Fibroblast of villous mesenchyme (primary cell): ENCODE measurements at places on chromosomes 16 and 17. TPM values are rescaled to one million over a fixed set of nuclear protein-coding genes. Genes with fewer than 3 reads are reported as not detected.

DNA sequence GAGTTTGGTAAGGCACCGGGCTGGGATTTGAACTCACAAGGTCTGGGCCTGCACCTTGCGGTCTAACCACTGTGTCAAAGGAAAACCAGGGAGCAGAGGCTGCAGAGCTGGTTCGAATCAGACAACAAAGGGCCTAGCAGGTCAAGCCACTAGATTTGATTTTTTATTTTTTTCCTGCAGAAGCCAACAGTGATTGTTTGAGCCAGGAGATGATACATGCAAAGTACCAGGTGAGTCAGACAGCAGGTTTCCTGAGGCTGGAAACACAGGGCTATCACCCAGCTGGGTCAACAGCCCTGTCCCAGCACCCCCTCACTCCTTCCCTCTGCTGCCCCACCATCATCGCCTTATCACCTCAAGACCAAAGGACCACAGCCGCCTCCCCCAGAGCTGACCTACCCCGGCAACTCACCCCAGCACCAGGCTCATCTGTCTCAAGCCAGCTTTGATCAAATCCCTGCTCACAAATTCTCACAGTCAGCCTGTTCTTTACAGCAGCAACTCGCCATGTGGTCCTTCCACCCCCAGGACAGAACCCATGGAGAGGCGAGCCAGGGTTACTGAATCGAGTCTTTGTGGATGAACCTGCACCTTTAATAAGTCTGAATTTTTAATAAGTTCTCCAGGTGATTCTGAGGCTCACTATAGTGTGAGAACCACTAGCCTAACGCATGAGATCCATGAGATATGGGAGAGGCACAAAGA is 13.0 kb upstream of the KRT19 start:
- no peak for DNase-seq

DNA sequence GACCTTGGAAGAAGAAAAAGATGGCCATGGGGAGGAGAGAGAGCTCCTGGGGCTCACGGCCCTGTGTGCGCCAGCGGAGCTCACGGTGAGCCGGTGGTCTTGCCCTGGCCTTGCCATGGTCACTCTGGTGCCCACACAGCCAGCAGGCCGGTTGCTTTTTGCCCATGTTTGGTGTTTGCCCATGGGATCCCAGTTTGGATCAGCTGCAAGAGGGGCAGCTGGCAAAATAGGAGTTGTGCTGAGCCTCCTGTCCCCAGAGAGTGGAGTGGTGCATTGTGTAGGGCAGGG is 1.6 kb downstream of the NHERF1 start:
- DNase-seq, result no peak

GRCh38 chr17:50346313-50347116 is 589 bp downstream of the XYLT2 start:
- DNase-seq, result peak; percentile 29

DNA sequence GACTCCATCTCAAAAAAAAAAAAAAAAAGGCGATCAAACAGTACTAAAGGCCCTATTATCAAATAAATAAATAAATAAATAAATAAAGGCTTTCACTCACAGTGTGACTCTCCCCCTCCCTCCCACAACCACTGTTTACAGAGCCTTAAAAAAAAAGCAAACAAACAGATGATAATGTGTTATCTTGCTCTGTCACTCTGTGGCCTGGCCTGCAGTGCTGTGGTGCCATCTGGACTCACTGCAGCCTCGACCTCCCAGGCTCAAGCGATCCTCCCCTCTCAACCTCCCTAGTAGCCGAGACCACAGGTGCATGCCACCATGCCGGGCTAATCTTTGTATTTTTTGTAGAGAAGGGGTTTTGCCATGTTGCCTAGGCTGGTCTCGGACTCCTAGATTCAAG is 8.1 kb upstream of the NAGLU start:
- DNase-seq, result no peak

GRCh38 chr17:71777048-71777640 is 343.7 kb upstream of the SOX9 start:
- peak; percentile 2 for DNase-seq

DNA sequence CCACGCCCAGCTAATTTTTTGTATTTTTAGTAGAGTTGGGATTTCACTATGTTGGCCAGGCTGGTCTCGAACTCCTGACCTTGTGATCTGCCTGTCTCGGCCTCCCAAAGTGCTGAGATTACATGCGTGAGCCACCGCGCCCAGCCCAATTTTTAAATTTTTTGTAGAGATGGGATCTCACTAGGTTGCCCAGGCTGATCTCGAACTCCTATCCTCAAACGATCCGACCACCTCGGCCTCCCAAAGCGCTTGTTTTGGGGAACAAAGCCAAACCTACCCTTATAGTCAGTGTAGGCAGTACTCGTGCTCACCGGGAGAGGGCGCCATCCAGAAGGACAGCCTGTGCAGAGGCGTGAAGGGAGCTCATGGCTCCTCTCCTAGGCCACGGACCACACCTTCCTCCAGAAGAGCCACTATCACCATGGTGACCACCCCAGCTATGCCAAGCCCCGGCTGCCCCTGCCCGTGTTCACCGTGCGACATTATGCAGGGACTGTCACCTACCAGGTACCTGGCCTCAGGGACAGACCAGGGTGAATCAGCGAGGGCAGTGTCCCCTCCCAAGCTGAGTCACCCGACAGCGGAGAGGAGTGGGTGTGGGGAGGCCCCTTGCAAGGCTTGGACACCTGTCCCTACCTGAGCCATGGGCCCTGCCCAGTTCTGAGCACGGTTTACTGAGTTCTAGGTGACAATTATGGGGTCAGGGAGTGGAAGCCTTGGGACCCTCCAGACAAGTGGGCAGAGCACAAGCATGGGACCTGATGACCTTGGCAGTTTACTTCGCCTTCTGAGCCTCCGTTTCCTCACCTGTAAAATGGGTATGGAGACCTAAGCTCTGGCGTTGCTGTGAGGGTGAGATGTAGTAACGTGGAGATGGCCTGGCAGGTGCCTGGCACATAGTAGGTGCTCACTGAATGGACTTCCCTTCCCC is 13.7 kb downstream of the MYO15B start:
- peak; percentile 29 for DNase-seq

DNA sequence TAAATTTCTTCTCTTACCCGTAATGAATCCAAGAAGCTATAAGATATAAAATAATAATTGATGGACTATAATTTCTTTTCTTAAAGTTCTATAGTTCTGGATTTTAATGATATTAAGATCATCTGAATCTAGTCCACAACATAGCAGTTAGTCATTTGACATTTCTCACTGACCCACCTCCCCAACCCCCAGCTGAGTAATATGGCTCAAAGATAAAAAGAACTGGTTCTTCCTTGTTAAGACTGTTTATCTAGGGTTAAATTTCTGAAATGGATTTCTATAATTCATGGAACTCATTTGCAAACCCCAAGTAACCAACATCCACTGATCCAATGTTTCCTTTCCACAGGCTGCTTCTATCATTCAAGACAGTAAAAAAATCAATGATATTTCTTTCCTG is 133.9 kb upstream of the SOX9 start:
- DNase-seq, result no peak

DNA sequence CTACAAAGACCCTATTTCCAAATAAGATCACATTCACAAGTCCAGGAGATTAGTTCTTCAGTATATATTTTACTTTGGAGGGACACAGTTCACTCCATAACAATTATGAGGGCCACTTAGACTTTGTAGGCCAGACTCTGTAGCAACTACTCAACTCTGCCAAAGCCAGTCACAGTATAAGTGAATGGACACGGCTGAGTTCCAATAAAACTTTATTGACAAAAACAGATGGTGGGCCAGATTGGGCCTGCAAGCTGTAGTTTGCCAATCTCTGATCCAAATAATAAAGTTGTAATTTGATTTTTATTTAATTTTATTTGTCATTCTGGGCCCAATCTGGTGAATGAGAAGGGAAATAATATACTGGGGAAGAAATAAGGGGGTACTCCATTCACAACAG is 101.1 kb downstream of the ZNF18 start:
- DNase-seq, result no peak

GRCh38 chr17:1087381-1088241 is 90.7 kb downstream of the TIMM22 start:
- DNase-seq, result no peak

GRCh38 chr16:90019543-90020259 is 445 bp upstream of the DBNDD1 start:
- peak; percentile 21 for DNase-seq

- DNase-seq, result no peak
These were observed 14.0 kb upstream of the BAIAP2 start for GRCh38 chr17:81020767-81021497.

KCNG4 gene
- not detected in 2 replicates for total RNA-seq

LLGL2 gene
- total RNA-seq, result 0.32 and 2.2 TPM in 2 replicates
